Esophagus squamous epithelium (tissue), 5 donors: ENCODE measurements at places on chromosomes 13 and 19.

DNA sequence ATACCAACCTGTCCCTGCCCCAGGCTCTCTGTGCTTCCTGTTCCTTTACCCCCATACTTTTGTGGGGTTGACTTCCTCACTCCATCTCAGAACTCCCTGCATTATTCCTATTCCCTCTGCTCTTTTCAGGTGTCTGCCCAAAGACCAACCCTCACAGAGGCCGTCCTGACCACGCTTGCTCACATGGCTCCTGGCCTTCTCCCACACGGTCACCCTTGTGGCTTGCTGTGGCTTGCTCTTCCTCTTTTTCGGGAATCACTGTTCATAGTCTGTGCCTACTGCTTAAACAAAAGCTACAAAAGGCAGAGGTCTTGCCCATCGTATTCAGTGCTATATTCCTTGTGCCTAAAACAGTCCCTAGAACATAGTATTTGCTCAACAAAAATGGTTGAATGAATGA is 25.2 kb upstream of the ARGLU1 start:
- no peak for DNase-seq

DNA sequence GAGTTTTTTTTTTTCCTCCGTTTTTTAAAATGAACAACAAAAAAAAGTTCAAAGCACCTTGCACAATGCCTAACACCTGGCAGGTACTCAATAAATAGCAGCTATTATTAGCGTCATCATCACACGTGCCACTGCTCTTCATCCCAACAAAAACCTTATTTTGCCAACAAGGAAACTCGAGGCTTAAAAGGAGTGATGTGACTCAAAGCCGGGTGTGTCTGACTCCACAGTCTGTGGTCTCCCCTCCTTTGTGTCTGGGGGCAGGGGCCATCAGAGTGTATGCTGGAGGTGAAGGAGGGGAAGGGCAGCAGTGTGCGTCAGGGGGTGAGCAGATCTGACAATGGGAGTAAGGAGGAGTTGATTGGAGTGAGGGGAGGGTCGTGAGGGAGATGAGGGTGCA is 34.1 kb upstream of the POU2F2 start:
- no peak for DNase-seq

DNA sequence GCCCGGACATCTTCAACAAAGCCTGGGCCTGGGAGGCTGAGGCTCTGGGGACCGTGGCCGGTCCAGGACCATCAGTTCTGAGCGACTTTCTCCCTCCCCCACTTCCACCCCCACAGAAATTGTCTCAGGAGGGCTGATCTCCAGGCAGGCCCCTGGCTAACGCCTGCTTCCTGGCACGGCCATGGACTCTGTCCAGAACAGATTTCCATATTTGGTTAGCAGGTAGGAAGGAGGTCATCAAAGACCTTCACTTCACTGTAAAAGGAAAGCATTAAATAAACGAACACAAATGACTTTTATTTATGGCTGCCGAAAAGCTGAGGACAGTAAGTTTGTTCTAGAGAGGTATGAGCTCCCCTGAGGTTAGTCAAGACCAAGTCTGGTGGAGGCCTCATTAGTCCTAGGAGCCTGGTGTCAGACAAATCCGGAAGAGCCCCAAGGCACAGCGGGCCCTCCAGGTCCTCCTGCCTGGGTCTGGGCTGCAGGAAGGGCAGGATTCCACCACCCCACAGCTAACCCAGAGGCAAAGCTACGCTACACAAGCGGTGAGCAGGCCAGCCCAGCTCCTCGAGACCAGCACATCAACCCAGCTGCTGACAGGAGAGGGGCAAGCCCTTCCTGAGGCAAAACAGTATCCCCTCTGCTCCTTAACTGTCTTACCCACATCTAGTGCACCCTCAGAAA is 4.6 kb upstream of the PLPP2 start:
- no peak for DNase-seq

GRCh38 chr13:52850072-52850395 is 1.6 kb upstream of the PCDH8 start:
- no peak for DNase-seq

GRCh38 chr19:16375157-16375935 is 50.7 kb downstream of the KLF2 start:
- DNase-seq = no peak

DNA sequence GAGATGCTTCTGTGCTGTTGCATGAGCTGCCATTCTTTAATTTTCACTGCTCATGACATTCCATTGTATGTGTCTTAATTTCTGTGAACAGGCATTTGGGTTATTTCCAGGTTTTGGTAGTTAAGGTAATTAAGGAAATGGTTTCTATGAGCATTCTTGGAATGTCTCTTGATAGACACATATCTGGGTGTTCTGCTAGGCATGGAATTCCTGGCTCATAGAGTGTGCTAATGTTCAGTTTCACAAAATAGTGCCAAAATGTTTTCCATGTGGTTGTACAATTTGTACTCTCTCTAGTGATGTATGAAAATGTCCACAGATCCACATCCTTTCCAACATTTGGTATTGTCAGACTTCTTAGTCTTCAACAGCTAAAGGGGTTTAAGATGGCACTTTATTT is 680.9 kb upstream of the SGCG start:
- DNase-seq = no peak

- no peak for DNase-seq
These were observed 153.5 kb downstream of the DLEU7 start for GRCh38 chr13:50690006-50690405.

DNA sequence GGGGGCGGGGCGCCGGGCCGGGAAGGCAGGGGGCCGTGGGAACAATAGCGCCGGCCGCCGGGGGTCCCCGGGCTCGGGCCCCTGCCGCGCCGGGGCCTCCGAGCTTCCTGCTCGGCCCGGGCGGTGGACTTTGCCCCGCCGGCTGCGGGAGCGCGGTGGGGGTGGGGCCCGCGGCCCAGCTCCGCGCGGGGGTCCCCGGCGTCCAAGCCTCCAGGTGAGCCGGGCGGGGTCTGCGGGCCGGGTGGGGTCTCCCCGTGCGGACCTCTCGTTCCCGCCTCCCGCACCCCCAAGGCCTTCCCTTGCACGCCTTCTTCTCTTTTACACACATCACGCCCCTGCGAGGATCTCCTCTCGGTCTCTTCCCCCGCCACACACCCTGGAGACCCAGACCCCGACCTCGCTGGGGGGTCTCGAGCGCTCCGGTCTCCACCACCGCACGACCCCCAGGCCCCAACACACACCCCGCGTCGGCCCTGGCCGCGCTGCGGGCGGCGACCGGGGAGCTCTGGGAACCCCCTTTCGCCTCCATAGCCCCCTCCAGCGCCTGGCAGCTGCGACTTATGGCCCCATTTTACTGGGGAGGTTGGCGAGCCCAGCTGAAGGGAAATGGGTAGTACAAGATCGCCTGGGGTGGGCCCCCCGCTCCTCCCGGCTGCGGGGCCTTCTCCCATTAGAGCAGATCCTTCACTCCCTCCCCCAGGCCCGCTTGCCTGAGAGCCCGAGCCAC is 711 bp downstream of the CAMSAP3 start:
- no peak for DNase-seq

GRCh38 chr13:106173891-106174610 is 361.4 kb downstream of the EFNB2 start:
- no peak for DNase-seq
